ENCODE measurements at places on chromosomes 4 and X. TPM values are rescaled to one million over a fixed set of nuclear protein-coding genes. Genes with fewer than 3 reads are reported as not detected.

DNA sequence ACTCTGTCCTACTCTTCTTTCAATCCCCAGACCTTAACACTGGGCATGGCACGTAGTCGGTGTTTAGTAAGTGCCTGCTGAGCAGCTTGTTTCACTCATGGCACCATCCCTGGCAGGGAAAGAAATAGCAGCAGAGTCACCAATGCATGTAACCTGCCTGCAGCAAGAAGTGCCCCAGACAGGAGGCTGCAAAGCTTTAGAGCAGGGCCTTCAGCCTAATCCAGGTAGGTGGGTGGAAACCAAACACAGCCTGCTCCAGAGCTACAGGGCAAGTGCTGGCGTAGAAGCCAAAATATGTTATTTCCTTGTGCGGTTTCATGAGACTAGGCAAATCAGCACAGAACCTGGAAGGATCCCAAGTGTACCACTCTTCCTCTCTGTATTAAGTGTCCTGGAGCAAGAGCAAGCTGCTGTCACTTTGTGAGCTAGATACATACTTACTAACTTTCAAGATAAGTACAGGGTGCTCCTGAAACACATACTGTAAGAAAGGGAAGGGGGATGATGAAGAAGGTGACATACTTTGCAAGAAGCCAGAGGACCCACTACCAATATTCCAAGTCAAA is 5.5 kb downstream of the PROM1 start:
- DNase-seq = no peak

GRCh38 chr4:13851085-13851940 is 223.8 kb upstream of the BOD1L1 start:
- DNase-seq = no peak

- no peak for DNase-seq
Observed at GRCh38 chr4:152138451-152138850, 377.6 kb upstream of the GATB start.

- DNase-seq = no peak
Observed at GRCh38 chrX:129318375-129318774, 204.9 kb downstream of the SMARCA1 start.

ARR3 gene
- 0.56 TPM for polyA plus RNA-seq

DNA sequence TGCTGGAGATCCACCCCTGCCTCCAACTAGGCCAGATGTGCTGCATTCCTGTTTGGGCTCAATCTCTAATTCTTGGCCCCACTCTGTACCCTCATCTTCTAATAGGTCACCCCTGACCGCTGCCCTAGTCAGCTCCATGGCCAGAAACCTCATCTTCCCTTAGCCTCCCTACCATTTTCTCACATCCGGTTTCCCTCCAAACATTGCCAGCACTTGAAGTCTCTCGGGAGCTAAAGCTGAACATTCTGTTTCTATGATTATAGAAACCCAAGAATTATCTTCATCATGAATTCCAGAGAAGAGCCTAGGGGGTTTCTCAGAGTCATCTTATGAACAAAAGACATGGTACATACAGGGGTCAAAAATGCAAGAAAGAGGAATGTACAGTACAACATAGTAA is 179.7 kb downstream of the AMELX start:
- no peak for DNase-seq

Measured in right lung (tissue), 10 donors.